Left colon (tissue), 2 donors: ENCODE measurements at places on chromosomes 12 and 14. TPM values are rescaled to one million over a fixed set of nuclear protein-coding genes. Genes with fewer than 3 reads are reported as not detected.

Gene RNF212B
- not detected for total RNA-seq

Gene NID2
- 15.5 TPM for total RNA-seq

Gene DAAM1
- total RNA-seq = 38.1 TPM

Gene KCNJ8
- total RNA-seq = 2.4 TPM

Gene NINJ2
- 5.5 TPM for total RNA-seq

Gene OTOGL
- 0.47 TPM for total RNA-seq

Gene TMCC3
- total RNA-seq = 65.4 TPM

Gene WNT1
- not detected for total RNA-seq

Gene CLEC14A
- total RNA-seq = 7.7 TPM

Gene CFAP251
- total RNA-seq = 0.75 TPM

Gene CPNE6
- total RNA-seq = 0.28 TPM

DNA sequence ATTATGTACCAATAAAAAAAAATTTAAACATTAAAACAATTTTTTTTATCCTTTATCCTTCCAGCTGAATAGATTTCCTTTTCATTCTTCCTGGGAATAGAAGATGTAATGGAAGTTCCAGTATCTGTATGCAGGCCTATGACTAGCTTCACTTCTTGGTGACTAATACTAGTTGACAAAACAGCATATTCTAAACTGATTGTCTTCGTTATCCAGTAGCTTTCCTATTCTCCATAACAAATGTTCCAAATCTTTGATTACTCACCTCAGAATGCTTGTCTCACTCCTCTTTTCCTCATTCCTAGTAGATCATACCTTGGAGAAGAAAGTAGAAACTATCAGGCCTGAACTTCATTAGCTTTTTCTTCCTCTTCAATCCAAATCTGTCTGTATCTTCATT is 70.7 kb downstream of the PLEKHA5 start:
- no peak for DNase-seq

DNA sequence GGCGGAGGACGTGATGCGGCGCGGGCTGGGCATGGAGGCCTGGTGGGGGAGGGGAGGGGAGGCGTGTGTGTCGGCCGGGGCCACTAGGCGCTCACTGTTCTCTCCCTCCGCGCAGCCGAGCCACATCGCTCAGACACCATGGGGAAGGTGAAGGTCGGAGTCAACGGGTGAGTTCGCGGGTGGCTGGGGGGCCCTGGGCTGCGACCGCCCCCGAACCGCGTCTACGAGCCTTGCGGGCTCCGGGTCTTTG is 303 bp downstream of the GAPDH start:
- DNase-seq = no peak

GRCh38 chr12:1993871-1994371 is 10.3 kb downstream of the DCP1B start:
- DNase-seq = no peak

DNA sequence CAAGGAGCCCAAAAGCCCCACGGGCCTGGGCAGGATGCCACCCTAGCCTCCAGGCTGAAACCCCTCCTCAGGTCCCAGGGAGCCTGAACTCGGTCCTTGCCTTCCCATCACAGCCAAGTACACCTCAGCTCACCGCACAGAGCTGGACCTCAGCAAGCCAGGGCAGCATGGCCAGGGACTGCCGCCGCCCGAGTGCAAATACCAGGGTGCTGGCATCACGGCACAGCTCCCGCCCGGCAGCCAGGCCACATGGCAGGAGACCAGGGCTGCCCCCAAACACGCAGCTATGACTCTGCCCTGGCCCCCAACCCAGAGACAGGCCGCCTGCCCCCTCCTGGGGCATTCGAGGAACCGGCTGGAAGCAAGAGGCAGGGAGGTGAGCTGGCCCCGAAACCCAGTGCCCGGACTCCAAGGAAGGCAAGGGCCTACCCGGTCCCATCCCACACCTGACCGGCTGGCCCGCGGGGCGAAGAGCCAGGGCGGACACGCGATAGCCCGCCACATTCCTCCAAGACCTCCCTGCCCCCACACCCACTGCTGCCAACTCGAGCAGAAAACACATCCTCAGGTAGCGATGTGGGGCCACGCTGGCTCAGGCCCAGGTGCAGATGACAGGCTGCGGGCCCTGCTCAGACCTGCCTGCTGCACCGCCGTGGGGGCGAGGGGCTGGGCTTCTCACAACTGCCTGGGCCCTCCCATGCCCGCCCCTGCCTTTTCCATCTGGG is 2.7 kb downstream of the JAG2 start:
- no peak for DNase-seq

DNA sequence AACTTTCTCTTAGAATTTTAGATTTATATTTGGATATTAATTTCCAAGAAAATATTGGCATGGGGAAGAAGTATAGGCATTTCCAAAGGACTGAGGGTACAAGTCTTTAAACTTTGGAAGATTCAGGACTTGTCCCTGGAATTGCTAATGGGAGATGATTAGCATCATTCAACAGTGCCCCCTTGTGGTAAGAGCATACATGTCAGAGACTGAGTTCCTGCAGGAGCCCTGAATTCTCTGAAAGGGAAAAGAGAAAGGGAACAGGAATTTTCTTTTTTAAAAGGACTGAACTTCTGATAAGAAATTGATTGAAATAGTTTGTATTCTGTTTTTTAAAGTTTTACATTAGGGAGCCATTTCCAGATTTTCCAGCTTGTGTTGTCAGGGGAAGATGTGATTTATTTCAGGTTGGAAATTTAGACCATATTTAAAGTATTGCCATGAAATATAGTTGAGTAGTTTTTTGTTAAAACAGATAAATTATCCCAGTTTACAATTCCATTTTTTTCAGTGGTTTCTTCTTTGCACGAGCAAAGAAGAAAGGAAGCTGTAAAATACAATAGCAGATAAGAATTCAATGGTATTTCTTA is 44.0 kb upstream of the REP15 start:
- DNase-seq = peak; percentile 9

DNA sequence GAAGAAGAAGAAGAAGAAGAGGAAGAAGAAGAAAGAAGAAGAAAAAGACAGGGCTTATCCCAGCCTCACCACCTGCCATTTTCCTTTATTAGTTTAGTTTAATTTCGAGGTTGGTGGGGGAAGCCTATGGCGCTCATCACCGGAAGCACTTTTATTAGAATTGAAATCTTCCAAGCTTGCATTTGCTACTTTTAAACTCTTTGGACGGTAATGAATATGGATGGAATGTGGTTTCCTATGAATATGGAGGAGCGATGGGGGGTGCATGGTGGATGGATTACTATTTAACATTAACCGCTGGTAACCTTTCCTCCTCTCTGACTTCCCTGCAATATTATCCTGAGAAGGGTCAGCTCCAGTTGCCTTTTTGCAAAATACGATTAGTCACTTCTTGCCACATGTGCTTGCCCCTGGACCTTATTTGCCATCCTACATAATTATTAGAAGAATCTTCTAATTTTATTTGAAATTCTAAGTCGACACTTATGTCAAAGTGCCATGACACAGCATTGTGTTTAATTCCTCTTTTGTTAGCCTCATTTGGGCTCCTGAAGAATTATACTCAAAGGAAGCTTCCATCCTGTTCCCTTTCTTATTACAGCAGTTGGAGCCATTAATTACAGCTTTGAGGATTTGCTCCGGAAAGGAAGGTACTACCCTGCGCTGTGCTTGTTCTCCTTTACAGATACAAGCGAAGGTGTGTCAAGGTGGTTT is 424.5 kb downstream of the VRK1 start:
- DNase-seq = no peak

GRCh38 chr12:31388713-31389112 is 62.8 kb upstream of the SINHCAF start:
- no peak for DNase-seq

DNA sequence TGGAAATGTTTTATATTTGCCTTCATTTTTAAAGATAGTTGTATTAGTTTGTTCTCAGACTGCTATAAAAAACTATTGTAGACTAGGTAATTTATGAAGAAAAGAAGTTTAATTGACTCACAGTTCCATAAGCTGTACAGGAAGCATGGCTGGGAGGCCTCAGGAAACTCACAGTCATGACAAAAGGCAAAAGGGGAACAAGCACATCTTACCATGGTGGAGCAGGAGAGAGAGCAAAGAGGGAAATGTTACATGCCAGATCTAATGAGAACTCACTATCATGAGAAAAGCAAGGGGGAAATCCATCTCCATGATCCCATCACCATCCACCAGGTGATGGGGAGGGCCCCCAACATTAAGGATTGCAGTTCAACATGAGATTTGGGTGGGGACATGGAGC is 35.5 kb upstream of the UNC79 start:
- no peak for DNase-seq

DNA sequence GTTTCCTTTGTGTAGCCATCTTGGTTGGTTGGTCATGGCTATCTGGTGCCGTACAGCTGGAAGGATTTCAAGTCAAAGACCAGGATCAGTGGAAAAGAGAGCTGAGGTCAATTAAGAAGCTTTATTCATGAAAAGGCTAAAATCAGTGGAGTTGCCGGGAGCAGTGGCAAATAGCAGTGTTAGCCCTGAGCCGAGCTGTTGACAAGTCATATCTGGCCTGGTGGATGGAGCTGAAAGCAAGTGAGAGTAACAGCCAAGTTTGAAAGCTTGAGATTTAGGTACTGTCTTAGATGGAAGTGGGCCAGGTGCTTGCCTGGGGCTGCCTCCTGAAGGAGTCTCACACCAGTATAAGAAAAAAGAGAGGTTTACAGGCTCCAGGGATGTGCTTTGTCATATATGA is 9.0 kb downstream of the BATF start:
- DNase-seq = no peak

- no peak for DNase-seq
Measured at GRCh38 chr14:48373981-48374380, 698.6 kb upstream of the MDGA2 start.

DNA sequence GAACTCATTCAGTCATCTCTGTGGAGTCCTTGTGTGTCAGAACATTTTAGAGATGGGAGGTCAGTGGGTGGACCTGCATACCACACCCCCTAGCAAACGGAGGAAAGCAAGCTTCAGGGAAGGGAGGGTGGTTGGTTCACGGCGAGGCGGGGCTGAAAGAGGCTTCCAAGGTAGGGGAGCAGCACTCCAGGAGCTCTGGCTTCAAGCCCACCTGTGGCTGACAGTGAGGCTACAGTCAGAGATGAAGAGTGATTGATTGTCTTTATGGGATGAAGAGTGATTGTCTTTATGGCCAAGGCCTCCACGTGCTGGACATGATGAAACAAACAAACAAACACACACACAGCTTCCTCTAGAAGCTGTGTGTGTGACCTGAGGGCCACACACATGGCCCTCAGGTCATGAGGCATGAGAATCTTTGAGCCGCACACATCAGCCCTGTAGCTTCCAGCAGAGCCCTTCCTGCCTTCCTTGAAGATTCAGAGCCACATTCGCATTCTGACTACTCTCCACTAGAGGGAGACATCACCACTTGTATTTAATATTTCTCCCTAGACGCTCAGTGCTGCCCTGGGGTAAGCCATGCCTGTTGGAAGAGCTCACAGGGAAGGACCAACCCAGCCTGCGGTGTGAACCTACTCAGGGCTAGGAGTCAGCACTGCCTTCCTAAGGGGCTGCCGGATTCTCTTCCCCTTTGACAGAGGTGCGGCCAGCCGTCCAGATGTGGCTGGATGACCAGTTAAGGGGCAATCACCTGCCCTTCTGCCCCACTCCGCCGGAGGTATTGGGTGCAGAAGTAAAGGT is 54.4 kb upstream of the KCNA1 start:
- peak; percentile 34 for DNase-seq

GRCh38 chr12:22979854-22980469 is 355.0 kb downstream of the ETNK1 start:
- no peak for DNase-seq

GRCh38 chr12:28800129-28800528 is 348.9 kb upstream of the FAR2 start:
- DNase-seq = no peak

- no peak for DNase-seq
Measured at GRCh38 chr12:108127654-108128053, 1.4 kb upstream of the WSCD2 start.

- no peak for DNase-seq
Measured at GRCh38 chr12:5650281-5650680, 218.4 kb downstream of the NTF3 start.

DNA sequence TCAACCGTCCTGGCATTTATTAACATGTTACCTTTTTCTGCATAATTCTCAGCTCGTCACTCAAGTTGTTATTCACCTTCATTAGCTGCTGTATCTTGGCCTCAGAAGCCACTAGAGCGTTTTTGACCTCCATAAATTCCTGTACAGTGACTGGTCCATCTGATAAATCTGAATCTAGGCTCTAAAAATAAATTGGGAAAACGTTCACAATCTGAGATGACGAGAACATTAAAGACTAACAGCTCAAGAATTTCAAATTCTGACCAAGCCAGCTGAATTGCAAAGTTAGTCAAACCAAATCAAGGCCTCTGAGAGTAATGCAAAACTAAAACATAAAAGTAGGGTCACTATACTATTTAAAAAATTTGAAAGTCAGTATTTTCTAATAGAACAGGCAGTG is 45.0 kb downstream of the GIT2 start:
- no peak for DNase-seq

DNA sequence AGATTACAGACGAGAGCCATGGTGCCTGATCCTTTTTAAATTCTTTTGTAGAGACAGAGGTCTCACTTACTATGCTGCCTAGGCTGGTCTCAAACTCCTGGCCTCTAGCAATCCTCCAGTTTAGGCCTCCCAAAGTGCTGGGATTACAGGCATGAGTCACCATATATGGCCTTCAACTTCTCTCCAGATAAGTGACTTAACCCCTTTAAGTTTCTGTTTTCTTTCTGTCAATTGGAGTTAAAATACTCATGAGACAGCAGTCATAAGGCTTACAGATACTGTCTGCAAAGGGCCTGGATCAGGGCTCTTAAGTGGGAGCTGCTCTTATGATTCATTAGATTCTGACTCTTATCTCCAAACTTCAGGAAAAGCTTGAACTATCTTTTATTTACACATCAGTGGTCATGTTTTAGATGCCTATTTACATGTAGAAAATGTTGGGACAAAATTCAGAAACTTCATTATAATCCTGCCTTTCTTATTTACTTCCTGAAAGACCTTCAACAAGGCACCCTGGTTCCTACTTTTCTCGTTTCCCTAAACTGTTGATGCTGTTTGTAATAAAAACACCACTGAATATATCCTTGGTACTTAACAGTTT is 271.5 kb upstream of the TBX3 start:
- DNase-seq = no peak

DNA sequence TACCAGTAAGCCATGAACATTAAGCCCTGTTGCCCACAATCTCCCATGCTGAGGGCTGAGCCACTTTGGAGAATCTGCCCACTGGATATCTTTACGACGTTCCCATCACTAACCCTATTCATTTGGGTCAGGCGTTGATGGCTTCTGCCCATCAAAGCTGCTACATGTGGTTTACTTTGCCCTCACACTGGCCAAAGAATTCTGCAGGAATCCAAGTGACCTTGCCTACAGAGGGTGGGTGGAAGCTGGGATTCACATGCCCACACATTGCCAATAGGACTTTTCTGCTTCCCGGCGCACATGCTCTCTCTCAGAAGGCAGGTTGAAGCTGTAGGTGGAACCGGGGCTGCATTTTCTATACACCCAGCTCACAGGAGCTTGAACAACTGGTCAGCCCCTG is 28.3 kb downstream of the OAS2 start:
- no peak for DNase-seq

DNA sequence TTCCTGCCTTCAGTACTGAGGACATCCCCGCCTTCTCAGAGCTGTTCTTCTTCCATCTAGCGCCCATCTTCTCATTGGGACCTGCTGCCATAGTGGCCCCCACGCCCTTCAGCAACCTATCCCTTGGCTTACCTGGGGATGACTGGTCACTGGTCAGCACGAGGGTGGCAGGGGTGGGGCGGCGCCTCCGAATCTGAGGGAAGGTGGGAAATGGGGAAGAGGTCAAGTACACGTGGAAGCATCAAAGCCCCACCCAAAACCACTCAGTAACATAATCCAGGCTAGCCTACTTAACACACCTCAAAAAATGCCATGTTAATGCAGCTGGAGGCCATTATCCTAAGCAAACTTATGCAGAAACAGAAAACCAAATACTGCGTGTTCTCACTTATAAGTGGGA is 4.3 kb downstream of the PPP1R1A start:
- DNase-seq = no peak
